ENCODE measurements at places on chromosomes 16 and 17.

- H3K27ac ChIP-seq, result no peak overlapping the region
- no peak for DNase-seq
- no peaks in the 10 kb centered on the region for H3K36me3 ChIP-seq
- H3K27me3 ChIP-seq, result peaks cover 13% of the 10 kb centered on the region
These were observed 38.7 kb upstream of the SLC38A10 start for GRCh38 chr17:81333616-81334368.

GRCh38 chr16:80369138-80369958, 171.4 kb upstream of the DYNLRB2 start:
- no peak overlapping the region for H3K27ac ChIP-seq
- no peaks in the 10 kb centered on the region for H3K36me3 ChIP-seq
- DNase-seq, result no peak
- H3K27me3 ChIP-seq, result no peaks in the 10 kb centered on the region

DNA sequence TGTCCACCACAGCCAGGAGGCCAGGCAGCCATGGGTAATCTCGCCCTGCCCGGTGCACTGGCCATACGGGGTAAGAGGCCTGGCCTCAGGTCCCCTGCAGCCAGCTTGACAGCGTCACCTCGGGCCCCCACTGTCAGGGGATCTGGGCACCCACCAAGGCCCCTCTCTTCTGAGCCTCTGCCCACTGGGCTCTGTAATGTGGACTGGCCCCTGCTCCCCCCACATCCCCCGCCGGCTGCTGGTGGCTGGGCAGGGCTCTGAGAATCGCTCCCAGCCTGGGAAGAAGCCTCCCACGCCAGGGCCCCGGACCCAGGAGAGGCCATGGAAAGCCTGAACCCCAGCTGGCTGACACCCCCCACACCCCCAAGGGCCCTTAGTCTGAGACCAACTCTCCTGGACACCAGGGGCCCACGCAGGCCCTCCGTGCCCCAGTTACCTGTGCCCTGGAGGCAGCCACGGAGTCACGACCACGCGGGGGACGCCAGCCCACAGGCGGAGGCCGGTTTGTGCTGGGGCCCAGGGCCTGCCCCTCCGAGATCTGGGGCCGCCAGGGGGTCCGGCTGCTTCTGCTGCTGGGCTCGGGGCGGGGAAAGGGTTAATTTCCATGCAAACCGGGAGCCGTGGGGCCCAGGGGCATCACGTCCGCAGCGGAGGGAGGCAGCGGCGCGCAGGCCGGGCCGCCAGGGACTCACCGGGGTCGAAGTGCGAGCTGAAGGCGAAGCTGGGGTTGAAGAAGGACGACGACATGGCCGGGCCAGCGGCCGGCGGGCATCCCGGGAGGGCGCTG, at the start of gene PVALEF:
PVALEF (plus strand) TSS at position 262 of the 787 bp plus-strand sequence. CDS start 15,720 bp downstream, outside the sequence.
- H3K27me3 ChIP-seq, result peaks cover 5% of the 10 kb centered on the region
- H3K27ac ChIP-seq, result no peak within 1 kb of the TSS
- peaks cover 4% of the 10 kb centered on the region for H3K4me1 ChIP-seq
- H3K4me3 ChIP-seq, result peak within 1 kb of the TSS; percentile 41

DNA sequence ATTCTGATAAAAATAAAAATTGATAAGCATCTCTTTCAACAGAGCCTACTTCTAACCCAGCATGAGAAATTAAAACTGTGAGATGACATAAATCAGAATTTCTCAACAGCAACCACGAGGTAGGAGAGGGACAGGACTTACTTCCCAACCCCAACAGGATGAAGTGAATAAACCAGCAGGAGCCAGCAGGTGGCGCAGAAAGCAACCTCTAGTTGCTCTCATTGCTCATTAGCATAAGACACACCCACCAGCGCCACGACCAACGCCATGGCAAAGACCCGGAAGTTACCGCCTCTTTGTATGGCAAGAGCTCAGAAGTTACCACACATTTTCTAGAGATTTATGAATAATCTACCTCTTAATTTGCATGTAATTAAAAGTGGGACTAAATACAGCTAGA, 189.4 kb upstream of the CDH8 start:
- no peak overlapping the region for H3K27ac ChIP-seq
- H3K36me3 ChIP-seq, result no peaks in the 10 kb centered on the region
- no peaks in the 10 kb centered on the region for H3K27me3 ChIP-seq
- no peaks in the 10 kb centered on the region for H3K4me1 ChIP-seq

GRCh38 chr16:24689128-24689527, 40.3 kb upstream of the TNRC6A start:
- H3K4me3 ChIP-seq, result no peak overlapping the region
- no peaks in the 10 kb centered on the region for H3K36me3 ChIP-seq
- H3K27me3 ChIP-seq, result peaks cover 1% of the 10 kb centered on the region
- DNase-seq, result no peak
- H3K4me1 ChIP-seq, result no peaks in the 10 kb centered on the region
- no peak overlapping the region for H3K27ac ChIP-seq

DNA sequence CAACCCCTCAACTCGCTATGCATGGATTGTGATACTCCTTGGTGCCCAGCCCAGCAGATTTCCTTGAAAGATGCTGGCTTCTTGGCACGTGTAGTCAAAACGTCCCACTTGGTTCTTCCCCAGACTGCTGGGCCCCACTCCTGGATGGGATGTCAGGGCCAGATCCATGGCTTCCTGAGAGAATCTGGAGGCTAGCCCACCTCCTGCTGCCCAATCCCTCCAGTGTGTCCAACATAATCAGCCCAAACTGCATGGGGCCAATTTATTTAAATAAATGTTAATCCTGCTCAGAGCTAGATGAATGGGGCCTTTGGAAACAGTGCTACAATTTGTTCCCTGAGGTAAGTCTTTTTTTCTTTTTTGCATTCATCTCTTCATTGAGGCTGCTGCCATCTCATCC, 49.4 kb downstream of the WSB1 start:
- DNase-seq, result no peak
- H3K36me3 ChIP-seq, result no peaks in the 10 kb centered on the region
- H3K4me3 ChIP-seq, result no peak overlapping the region
- peaks cover 79% of the 10 kb centered on the region for H3K4me1 ChIP-seq

DNA sequence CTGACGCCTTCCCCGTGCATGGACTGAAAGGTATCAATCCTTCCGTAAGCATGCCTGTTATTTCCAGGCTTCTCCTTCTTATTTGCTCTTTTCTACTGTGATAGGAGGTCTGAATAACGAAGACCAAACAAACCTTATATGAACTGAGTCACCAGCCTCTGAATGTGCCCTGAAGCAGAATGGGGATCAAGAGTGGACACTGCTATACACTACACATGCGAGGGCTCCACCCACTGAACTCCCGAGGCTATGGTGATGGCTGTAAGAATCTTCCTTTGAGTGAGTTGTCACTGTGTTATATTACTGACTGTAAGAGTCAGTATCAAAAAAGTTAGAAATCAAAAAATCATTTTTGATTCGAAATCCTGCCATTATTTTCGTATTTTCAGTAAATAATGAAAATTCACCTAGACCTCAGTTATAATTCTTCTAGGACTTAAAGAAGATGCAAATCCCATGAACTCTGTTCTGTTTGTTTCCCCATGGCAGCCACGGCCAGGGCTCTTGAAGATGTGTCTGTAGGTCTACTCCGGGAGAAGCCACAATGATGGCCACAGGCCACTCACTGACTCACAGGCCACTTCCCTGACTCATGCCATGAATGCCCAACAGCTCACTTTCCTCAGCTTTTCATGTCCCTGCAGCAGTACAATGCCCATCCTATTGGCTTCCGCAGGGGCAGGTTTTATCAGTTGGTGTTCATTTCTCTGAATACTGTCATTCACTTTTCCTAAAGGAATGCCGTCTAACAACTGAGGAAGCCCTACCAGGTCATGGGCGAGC, 54.7 kb downstream of the ZZEF1 start:
- H3K36me3 ChIP-seq, result peaks cover 66% of the 10 kb centered on the region
- DNase-seq, result no peak
- H3K27me3 ChIP-seq, result no peaks in the 10 kb centered on the region
- peak overlapping the region; percentile 4 for H3K27ac ChIP-seq
- no peak overlapping the region for H3K4me3 ChIP-seq
- H3K4me1 ChIP-seq, result no peaks in the 10 kb centered on the region

DNA sequence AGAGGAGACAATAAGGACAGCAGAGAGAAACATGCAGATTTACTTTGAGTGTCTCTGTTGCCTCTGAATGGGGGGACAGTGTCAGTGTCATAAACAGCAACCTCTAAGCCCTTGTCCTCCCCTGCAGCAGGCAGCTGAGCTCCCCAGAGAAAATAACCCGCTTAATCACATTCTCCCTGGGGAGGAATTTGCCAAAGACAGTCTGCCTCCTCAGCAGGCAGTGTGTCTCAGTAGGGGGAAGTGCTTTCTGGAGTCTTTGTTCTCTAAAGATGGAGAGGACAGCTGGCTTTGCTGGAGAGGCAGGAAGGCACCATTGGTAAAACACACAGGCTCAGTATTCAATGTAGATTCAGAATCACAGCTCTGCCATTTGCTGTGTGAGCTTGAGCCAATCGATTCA, 16.1 kb downstream of the TEKT5 start:
- peaks cover 4% of the 10 kb centered on the region for H3K27me3 ChIP-seq
- no peak overlapping the region for H3K27ac ChIP-seq
- H3K4me1 ChIP-seq, result no peaks in the 10 kb centered on the region
- no peak for DNase-seq
- no peaks in the 10 kb centered on the region for H3K36me3 ChIP-seq
- H3K4me3 ChIP-seq, result no peak overlapping the region
